Activated CD4-positive, alpha-beta T cell treated with anti-CD3 and anti-CD28 coated beads for 36 hours (primary cell): ENCODE measurements at places on chromosomes 11 and 22. TPM values are rescaled to one million over a fixed set of nuclear protein-coding genes. Genes with fewer than 3 reads are reported as not detected.

- no peak overlapping the region for H3K4me3 ChIP-seq
- peak overlapping the region; percentile 58 for H3K27ac ChIP-seq
- H3K4me1 ChIP-seq: peaks cover 4% of the 10 kb centered on the region
These were observed 25.9 kb downstream of the ALG9 start for GRCh38 chr11:111845276-111846028.

DNA sequence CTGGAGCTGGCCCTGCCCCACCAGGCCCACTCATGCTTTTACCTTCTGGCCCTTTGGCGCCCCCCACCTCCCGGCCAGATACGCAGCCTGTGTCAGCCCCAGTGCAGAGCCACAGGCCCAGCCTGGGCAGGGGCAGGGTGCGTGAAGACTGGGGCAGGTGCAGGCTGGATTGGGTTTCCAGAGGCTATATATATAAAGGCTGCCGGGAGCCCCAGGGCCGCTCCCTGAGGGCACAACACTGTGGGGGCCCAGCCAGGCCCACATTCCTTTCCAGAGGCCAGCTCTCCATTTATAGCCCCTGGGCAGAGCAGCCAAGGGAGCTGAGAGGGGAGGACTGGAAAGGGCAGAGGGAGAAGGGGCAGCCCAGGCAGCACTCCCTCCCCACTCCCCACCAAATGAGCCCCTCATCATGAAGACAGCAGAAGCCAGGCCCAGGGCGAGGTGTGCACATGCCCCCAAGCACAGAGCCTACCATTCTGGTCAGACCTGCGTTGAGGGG, 5.0 kb upstream of the MYOD1 start:
- H3K4me1 ChIP-seq: no peaks in the 10 kb centered on the region
- no peak for DNase-seq
- H3K4me3 ChIP-seq: no peak overlapping the region
- H3K27ac ChIP-seq: no peak overlapping the region

Gene PATE2
- not detected for total RNA-seq

Gene ESAM
- total RNA-seq: 0.53 TPM

- H3K36me3 ChIP-seq: peaks cover 46% of the 10 kb centered on the region
- no peaks in the 10 kb centered on the region for H3K27me3 ChIP-seq
- peaks cover under 1% of the 10 kb centered on the region for H3K4me1 ChIP-seq
- H3K27ac ChIP-seq: no peak overlapping the region
- no peak for DNase-seq
- H3K4me3 ChIP-seq: no peak overlapping the region
These were observed 33.0 kb downstream of the SAMM50 start for GRCh38 chr22:43988116-43988820.

Gene CCDC15
- total RNA-seq: 6.7 TPM

- H3K36me3 ChIP-seq: no peaks in the 10 kb centered on the region
- H3K27me3 ChIP-seq: peaks cover 8% of the 10 kb centered on the region
- H3K27ac ChIP-seq: no peak overlapping the region
- no peak overlapping the region for H3K4me3 ChIP-seq
These were observed 54.6 kb downstream of the LRRC74B start for GRCh38 chr22:21100149-21101032.

DNA sequence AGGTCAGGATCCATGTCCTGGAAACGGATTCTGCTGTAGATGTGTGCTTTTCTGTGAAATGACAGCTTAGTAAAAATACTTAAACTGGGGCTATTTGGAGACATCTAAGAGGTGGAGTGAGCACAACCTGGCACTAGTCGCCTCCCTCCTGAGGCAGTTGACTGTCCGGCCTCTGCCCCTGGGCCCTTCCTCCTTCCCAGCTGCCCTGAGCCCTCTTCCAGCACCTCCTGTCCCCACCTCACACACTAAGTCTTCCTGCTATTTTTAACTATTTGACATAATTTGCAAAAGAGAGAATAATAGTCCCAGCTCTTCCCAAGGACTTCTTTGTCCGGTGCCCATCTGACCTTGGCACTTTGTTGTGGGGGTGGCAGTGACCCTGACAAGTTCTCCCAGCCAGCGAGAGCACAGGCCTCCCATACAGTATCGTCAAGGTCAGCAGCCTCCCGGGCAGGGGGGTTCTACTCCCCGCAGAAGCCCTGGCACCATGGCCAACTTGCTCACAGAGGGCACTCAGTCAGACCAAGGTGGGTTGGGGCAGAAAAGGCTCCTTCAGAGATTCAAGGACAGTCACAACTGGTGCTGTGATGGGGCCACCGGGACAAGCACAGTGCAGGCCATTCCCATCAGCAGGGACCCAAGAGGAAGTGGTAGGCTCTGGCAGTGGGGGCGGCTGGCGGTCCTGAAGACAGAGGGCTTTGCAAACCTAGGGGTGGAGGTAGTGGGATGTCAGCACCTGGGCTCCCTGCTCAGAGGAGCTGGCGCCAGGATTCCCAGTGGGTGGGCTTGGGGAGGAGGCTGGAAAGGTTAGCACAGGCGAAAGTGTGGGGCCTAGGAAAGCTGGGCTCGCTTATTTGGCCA, 5.5 kb upstream of the NEAT1 start:
- H3K36me3 ChIP-seq: peaks cover 7% of the 10 kb centered on the region
- peak overlapping the region; percentile 100 for H3K4me3 ChIP-seq
- peak; percentile 54 for DNase-seq
- peaks cover 29% of the 10 kb centered on the region for H3K4me1 ChIP-seq

DNA sequence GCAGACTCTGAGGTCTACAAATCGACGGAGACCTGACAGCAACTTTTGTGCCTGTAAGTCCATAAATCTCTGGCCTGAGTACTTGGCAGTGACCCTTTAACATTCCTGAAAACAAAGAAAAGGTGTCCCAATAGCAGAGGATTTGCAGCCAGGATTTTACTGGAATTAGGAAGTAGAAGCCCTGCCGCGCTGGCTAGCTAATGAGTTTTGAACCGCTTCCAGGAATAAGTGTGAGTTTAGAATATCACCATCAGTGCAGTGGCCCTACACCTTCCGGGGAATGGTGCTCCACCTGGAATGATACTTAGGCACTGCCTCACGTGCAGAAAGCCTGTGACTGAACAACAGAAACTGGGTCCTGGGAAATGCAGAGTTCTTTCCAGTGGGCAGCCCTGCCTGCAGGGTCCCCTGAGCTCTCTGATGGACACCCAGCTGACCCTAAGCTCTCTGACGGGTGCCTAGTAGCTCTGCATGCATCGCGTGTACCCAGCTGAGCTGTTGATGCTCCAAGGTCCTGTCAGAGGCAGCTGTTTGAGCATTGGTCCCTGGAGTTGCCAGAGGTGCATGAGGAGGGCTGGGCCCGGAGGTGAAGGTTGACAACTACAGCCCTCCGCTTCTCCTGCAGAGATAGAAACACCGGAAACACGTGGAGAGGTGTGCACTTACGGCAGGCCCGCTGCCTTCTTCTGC, 380.9 kb downstream of the TBC1D22A start:
- no peak overlapping the region for H3K4me3 ChIP-seq
- peaks cover 3% of the 10 kb centered on the region for H3K36me3 ChIP-seq
- H3K4me1 ChIP-seq: no peaks in the 10 kb centered on the region
- H3K27me3 ChIP-seq: no peaks in the 10 kb centered on the region
- no peak for DNase-seq
- no peak overlapping the region for H3K27ac ChIP-seq

Gene LRFN4
- 22.7 TPM for total RNA-seq

Gene CECR2
- total RNA-seq: not detected

DNA sequence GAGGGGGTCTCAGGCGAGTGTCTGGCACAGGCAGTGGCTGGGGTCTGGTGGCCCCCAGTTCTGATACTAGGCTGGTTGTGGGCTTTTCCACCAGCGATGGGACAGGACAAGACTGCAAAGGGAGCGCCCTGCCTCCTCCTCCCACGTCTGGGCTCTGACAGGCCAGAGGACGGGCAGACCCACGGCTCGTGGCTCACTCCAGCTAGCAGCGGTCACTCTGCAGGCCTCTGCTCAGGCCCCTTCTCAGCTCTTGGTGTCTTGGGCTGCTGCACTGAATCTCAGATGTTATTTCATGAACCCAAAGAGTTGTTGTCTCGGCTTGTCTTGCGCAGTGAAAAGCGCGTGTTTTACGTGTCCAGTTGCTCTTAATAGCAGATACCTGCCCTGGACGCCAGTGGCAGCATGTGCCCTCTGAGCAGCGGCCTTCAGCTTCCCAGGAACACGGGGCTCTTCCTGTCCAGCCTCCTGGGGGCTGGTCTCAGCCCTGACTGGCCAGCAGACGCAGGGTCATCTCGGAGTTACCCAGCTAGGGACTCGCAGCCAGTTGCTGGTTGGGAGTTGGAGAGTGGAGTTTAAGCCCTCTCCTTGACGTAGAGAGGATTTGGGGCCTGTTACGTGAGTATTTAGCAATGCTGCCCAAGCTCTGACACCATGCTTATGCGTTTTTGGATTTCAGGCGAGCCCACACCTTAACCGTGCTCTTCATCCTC, 9.6 kb downstream of the PTDSS2 start:
- H3K4me1 ChIP-seq: peaks cover 24% of the 10 kb centered on the region
- no peaks in the 10 kb centered on the region for H3K27me3 ChIP-seq
- H3K27ac ChIP-seq: no peak overlapping the region
- no peak overlapping the region for H3K4me3 ChIP-seq

- H3K4me3 ChIP-seq: no peak overlapping the region
- H3K27me3 ChIP-seq: no peaks in the 10 kb centered on the region
- DNase-seq: no peak
These were observed 15.7 kb downstream of the PPARA start for GRCh38 chr22:46165977-46166376.

GRCh38 chr22:21106000-21106399, 60.3 kb downstream of the LRRC74B start:
- no peak overlapping the region for H3K27ac ChIP-seq
- H3K36me3 ChIP-seq: no peaks in the 10 kb centered on the region
- peaks cover 5% of the 10 kb centered on the region for H3K4me1 ChIP-seq
- DNase-seq: no peak
- no peak overlapping the region for H3K4me3 ChIP-seq

Gene GRIA4
- not detected for total RNA-seq

- H3K4me3 ChIP-seq: no peak overlapping the region
- H3K27ac ChIP-seq: no peak overlapping the region
- H3K27me3 ChIP-seq: no peaks in the 10 kb centered on the region
- peaks cover 39% of the 10 kb centered on the region for H3K4me1 ChIP-seq
- DNase-seq: no peak
These were observed 86.2 kb downstream of the CACNA1I start for GRCh38 chr22:39656495-39657490.

DNA sequence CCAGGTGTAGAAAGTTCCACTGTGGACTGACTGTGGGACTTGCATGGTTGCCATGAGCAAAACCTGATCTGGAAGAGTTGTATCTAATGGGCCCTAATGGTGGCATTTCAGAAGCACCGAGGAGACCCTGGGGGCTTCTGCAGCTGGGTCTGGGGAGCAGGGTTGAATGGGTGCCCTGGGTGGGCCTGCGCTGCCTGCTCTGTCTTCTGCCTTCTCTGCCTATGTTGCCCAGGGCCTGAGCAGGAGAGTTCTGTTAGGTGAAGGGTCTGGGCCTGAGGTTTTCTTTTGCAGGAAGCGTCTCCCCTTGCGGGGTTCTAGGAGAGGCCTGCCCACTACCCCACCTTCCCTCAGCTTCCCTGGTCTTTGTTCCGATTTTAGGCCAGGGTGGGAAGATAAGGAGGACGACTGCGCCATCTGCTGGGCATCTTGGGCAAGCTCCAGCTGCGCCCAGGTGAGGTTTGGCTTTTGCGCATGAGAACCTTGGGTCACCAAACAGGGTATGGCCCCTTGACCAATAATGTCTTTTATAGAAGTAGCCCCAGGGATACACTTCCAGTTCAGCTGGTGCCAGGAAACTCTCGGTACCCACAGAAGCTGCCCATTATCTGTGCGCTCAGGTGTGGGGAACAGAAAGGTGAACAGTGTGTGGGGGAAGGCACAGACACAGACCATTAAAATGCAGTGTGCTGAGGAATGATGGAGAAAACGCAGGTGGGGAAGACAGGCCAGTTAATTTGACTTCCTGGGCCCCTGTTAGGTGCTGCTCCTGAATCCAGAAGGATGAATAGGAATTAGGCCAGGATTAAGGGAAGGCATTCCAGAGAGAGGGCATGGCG, 23.2 kb downstream of the COMMD9 start:
- no peak overlapping the region for H3K27ac ChIP-seq
- H3K27me3 ChIP-seq: peaks cover 8% of the 10 kb centered on the region
- DNase-seq: peak; percentile 80

- peaks cover 12% of the 10 kb centered on the region for H3K4me1 ChIP-seq
- no peak for DNase-seq
- H3K4me3 ChIP-seq: no peak overlapping the region
- no peak overlapping the region for H3K27ac ChIP-seq
These were observed 17.2 kb upstream of the TSKU start for GRCh38 chr11:76765863-76766350.

- peak; percentile 71 for DNase-seq
- peak overlapping the region; percentile 48 for H3K4me3 ChIP-seq
- H3K27me3 ChIP-seq: no peaks in the 10 kb centered on the region
- H3K27ac ChIP-seq: no peak overlapping the region
These were observed 912.8 kb downstream of the DLG2 start for GRCh38 chr11:84714316-84714780.

Gene CCDC89
- not detected for total RNA-seq

Gene SLCO2B1
- not detected for total RNA-seq

- H3K4me3 ChIP-seq: no peak overlapping the region
- DNase-seq: no peak
- H3K27me3 ChIP-seq: no peaks in the 10 kb centered on the region
These were observed 3.0 kb downstream of the UCP3 start for GRCh38 chr11:74005721-74006517.

- H3K4me1 ChIP-seq: peaks cover 20% of the 10 kb centered on the region
- DNase-seq: peak; percentile 62
- no peak overlapping the region for H3K4me3 ChIP-seq
- no peaks in the 10 kb centered on the region for H3K36me3 ChIP-seq
- peak overlapping the region; percentile 38 for H3K27ac ChIP-seq
These were observed 219.8 kb downstream of the ETS1 start for GRCh38 chr11:128367573-128367972.

GRCh38 chr11:16034074-16034473, 322.3 kb downstream of the SOX6 start:
- no peaks in the 10 kb centered on the region for H3K4me1 ChIP-seq
- peaks cover 2% of the 10 kb centered on the region for H3K27me3 ChIP-seq
- no peak overlapping the region for H3K4me3 ChIP-seq
- DNase-seq: no peak
- no peaks in the 10 kb centered on the region for H3K36me3 ChIP-seq

GRCh38 chr22:37330200-37331033, 48.1 kb downstream of the CYTH4 start:
- H3K4me3 ChIP-seq: no peak overlapping the region
- H3K36me3 ChIP-seq: no peaks in the 10 kb centered on the region
- peaks cover 41% of the 10 kb centered on the region for H3K27me3 ChIP-seq
- DNase-seq: peak; percentile 80
- no peak overlapping the region for H3K27ac ChIP-seq

DNA sequence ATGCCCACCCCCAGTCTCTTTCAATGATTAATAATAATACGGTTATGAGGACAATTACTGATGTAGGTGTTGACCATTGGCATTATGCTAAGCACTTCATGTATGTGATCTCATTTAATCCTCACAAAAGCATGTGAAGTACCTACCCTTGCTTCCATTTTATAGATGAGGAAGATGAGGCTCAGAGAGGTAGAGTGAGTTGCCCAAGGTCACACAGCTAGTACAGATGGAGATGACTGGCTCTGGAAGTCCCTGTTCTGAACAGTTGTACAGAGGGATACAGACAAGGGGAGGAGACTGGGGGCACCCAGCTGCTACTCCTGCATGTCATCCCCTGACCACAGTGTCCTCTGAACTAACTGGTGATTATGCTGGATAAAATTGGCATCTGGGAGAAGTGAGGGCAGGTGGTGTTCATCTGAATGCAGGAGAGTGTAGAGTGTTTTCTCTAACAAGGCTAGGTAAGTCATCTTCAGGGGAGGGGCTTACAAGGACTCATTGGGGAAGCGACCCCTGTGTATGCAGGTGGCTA, 43.2 kb downstream of the KIAA1671 start:
- no peak overlapping the region for H3K4me3 ChIP-seq
- no peaks in the 10 kb centered on the region for H3K36me3 ChIP-seq
- H3K27me3 ChIP-seq: peaks cover 27% of the 10 kb centered on the region
- no peak overlapping the region for H3K27ac ChIP-seq

GRCh38 chr11:1510928-1511327, 24.3 kb upstream of the MOB2 start:
- H3K4me1 ChIP-seq: peaks cover 39% of the 10 kb centered on the region
- H3K27me3 ChIP-seq: no peaks in the 10 kb centered on the region
- no peak for DNase-seq
- H3K36me3 ChIP-seq: no peaks in the 10 kb centered on the region
